Trophoblast cell (in vitro differentiated cells and primary cell): ENCODE measurements at places on chromosomes 6 and 20.

DNA sequence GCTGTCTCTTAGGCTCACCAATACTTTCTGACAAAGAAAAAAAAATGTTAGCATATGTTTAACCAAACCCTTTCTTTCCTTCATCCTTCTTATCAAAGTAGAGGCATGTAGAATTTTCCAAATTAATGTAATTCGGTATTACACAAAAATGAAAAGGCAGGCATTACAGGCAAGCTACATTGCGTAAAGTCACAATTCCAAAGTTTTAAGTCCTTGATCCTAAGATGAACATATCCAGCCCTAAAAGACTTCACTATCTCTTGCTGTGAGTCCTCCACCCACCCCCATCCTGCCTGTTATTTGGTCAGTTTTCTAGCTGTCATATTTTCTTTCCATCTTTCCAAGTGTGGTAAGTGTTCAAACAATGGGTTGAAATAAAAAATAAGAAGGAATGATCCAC is 12.1 kb upstream of the TENT5A start:
- no peaks in the 10 kb centered on the region for H3K27me3 ChIP-seq
- no peak overlapping the region for H3K4me3 ChIP-seq
- no peaks in the 10 kb centered on the region for H3K36me3 ChIP-seq
- H3K27ac ChIP-seq, result no peak overlapping the region
- H3K4me1 ChIP-seq, result peaks cover 3% of the 10 kb centered on the region

- no peak overlapping the region for H3K4me3 ChIP-seq
- peaks cover 7% of the 10 kb centered on the region for H3K4me1 ChIP-seq
- H3K36me3 ChIP-seq, result peaks cover 5% of the 10 kb centered on the region
- no peaks in the 10 kb centered on the region for H3K27me3 ChIP-seq
These were observed 52.1 kb upstream of the VSTM2L start for GRCh38 chr20:37850724-37851355.

DNA sequence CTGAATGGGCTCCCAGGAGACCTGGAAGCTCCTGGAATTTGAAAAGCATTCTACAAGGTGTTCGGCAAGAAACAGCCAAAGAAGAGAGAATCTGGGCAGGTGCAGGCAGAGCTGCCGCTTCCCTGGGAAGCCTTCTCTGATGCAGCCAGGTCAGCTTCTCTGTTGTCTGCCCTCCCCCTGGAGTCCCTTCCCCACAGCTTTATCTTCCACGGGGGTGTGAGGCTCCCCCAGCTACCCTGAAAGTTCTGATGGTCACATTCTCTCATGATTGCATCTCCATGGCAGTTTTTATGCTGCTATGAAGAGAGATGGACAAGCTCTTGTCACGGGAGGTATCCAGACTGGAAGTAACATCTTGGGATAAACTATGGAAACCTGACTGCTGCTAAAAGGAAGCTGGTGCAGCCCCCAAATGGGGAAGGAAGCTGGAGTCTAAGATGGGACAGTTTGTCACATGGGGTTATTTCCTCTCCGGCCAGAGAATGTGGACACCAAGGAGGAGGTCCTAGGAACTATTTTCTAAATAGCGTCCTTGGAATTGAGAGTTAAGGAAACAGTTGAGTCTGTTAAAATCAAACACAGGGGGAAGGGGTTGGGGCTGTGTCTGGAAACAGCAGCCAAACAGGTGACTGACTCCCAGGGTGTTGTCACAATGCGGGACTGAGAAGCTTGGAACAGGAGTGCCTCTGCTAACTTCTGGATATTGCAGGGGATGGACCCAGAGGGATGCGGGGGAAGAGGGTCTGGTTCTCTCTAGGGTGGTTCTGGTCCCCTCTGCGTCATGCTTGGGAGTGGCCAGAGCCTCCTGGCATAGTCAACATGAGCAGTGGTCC is 91.1 kb downstream of the ASXL1 start:
- H3K36me3 ChIP-seq, result peaks cover 80% of the 10 kb centered on the region
- no peak for DNase-seq
- no peak overlapping the region for H3K27ac ChIP-seq
- peaks cover 30% of the 10 kb centered on the region for H3K4me1 ChIP-seq

GRCh38 chr6:84902354-84902928 is 138.0 kb upstream of the TBX18 start:
- H3K27ac ChIP-seq, result no peak overlapping the region
- H3K27me3 ChIP-seq, result no peaks in the 10 kb centered on the region
- H3K4me1 ChIP-seq, result no peaks in the 10 kb centered on the region
- no peak for DNase-seq
- no peaks in the 10 kb centered on the region for H3K36me3 ChIP-seq

GRCh38 chr20:17854307-17854903 is 114.2 kb downstream of the SNX5 start:
- H3K36me3 ChIP-seq, result no peaks in the 10 kb centered on the region
- H3K4me1 ChIP-seq, result peaks cover 7% of the 10 kb centered on the region
- H3K27ac ChIP-seq, result no peak overlapping the region
- no peak overlapping the region for H3K4me3 ChIP-seq
- no peak for DNase-seq

GRCh38 chr6:151391471-151392413 is at the start of gene ZBTB2:
TSS of gene ZBTB2 (minus strand) at chr6:151391559. CDS start at chr6:151373637, 17,922 bp downstream.
- H3K27ac ChIP-seq, result peak within 1 kb of the TSS; percentile 100
- peak; percentile 76 for DNase-seq
- H3K4me1 ChIP-seq, result no peaks in the 10 kb centered on the region
- peaks cover 5% of the 10 kb centered on the region for H3K36me3 ChIP-seq
- peak within 1 kb of the TSS; percentile 98 for H3K4me3 ChIP-seq

DNA sequence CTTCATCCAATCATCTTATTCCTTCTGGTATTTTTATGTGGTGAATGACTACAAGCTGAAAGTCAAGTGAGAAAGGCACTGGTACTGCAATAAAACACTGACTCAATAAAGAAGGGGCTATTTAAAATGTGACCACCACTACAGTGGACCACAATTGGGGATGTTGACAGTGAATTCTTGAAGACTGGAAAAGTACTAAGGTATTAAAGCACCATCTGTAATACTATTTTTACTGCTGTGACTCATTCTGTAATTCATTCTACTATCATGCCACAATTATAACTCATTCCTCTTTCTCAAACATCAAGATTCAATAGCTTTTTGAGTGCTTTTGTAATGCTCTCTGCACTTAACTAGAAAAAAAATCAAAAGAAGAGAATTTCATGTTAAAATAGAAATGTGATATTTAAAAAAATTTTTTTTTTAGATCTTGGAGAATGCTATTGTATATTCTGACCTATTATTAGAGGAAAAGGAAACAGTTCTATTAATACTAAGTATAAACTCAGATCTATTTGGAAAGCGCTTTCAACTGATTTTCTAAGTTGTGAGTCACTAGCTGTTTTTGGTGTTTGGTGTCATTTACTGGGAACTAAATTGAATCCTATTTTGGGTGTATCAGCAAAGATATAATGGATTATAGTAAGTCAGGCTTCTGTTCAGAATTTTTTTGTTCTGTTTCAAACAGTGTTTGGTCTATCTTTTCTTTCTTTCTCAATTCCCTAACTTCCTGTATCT is 104.7 kb upstream of the TMEM170B start:
- H3K36me3 ChIP-seq, result peaks cover 1% of the 10 kb centered on the region
- DNase-seq, result no peak
- H3K27ac ChIP-seq, result no peak overlapping the region
- no peaks in the 10 kb centered on the region for H3K27me3 ChIP-seq
- peaks cover 10% of the 10 kb centered on the region for H3K4me1 ChIP-seq

DNA sequence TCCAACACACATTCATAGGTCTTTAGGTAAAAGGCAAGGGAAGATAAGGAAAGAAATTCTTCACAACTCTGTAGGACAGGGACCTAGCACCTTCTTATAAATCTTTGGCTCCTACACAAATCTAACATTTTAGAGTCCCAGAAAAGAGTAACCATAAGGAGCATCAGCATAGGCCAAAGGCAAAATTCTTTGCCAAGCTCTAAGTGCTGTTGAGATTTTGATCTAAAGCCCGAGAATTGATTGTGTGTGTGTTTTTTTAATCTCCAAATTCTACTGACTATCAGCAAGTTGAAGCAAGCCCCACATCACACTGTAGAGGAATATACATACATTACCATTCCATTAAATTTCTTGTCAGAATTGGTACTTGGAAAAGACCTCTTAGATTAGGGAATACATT is 233.6 kb downstream of the BTBD9 start:
- H3K4me3 ChIP-seq, result no peak overlapping the region
- peaks cover 2% of the 10 kb centered on the region for H3K4me1 ChIP-seq
- no peak overlapping the region for H3K27ac ChIP-seq
- no peaks in the 10 kb centered on the region for H3K36me3 ChIP-seq
- DNase-seq, result no peak
- no peaks in the 10 kb centered on the region for H3K27me3 ChIP-seq

DNA sequence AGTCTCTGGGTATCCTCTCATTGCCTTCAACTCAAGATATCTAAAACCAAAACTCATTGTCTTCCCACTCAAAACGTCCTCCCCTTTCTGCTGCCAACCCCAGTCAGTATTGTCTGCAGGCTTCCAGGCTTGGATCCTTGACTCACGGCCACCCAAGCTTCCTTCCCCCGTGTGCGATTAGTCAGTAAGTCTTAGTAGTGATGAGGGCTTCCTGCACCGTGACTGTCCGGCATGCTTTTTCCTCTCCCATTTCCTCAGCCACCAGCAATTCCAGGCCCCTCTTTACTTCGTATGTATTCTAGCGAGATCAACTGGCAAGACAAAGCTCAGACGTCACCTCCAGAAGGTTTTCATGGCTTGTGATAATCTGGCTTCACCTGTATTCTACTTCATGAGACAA is 88.6 kb upstream of the DUSP22 start:
- no peak overlapping the region for H3K4me3 ChIP-seq
- DNase-seq, result no peak

- no peaks in the 10 kb centered on the region for H3K4me1 ChIP-seq
- DNase-seq, result no peak
- H3K4me3 ChIP-seq, result no peak overlapping the region
- no peaks in the 10 kb centered on the region for H3K27me3 ChIP-seq
- H3K36me3 ChIP-seq, result no peaks in the 10 kb centered on the region
These were observed 51.5 kb downstream of the PTPRT start for GRCh38 chr20:43138061-43138770.

DNA sequence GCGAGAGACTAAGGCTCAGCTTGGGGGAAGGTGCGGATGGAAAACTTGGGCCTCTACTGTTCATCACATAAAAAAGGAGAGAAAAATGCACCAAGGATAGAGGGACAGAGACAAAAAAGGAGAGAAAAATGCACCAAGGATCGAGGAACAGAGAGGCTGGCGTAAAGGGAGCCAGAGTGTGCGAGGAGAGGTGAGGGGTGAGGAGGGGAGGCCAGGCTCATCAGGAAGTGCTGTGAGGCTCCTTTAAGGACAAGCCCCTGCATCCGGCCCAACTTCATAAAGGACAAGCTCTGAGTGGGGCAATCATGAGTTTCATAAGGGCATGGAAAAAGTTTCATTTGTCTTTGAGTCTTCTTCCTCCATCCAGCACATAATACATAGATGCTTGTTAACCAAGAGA is 117.2 kb upstream of the NXT1 start:
- H3K36me3 ChIP-seq, result no peaks in the 10 kb centered on the region
- DNase-seq, result no peak
- no peak overlapping the region for H3K4me3 ChIP-seq
- H3K4me1 ChIP-seq, result no peaks in the 10 kb centered on the region
- H3K27me3 ChIP-seq, result no peaks in the 10 kb centered on the region
- no peak overlapping the region for H3K27ac ChIP-seq

GRCh38 chr6:1635305-1636010 is 25.7 kb downstream of the FOXC1 start:
- no peak overlapping the region for H3K4me3 ChIP-seq
- no peak for DNase-seq
- H3K27ac ChIP-seq, result no peak overlapping the region
- no peaks in the 10 kb centered on the region for H3K36me3 ChIP-seq

- no peaks in the 10 kb centered on the region for H3K27me3 ChIP-seq
- H3K36me3 ChIP-seq, result peaks cover 3% of the 10 kb centered on the region
- H3K27ac ChIP-seq, result no peak overlapping the region
- H3K4me3 ChIP-seq, result no peak overlapping the region
These were observed 71.1 kb downstream of the CEP162 start for GRCh38 chr6:84156306-84156705.
